ENCODE measurements at places on chromosomes 7 and 10.

DNA sequence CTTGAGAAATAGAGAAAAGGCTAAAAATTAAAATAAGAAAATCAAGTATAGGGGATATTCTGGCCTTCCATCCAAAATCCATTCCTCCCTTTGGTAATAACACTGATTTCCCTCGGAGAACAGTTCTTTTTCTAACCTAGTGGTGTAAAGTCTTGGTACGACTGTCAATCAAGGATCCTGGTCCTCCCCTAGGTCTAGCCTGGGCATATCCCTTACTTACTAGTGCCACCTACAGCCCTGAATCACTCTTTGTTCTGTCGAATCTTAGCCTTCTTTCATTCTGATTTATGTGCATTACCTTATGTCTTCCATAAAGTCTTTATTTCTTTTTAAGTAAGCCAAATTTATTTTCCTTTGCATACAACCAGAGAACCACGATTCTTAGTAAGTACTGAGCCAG lies 298.7 kb upstream of the LRRTM3 start:
- DNase-seq, result no peak

DNA sequence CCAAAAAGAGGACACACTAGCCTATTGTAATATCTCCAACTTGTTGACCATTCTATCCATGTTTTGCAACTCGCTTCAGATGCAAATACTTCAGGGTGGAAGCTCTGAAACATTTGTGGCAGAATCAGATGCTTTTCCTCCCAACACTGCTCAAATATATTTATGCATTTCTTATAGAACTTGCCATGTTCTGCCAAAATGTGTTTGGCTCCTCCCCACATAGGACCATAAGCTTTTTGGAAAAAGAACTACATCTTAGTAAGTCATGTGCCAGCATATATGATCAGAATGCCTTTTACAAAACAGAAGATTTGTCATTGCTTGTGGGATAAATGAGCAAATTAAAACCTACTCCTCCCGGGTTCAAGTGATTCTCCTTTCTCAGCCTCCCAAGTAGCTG lies 484.5 kb downstream of the TNS3 start:
- DNase-seq, result no peak

- DNase-seq, result no peak
These were observed 1249.6 kb downstream of the TYW1 start for GRCh38 chr7:68246189-68246633.

- no peak for DNase-seq
These were observed 4.6 kb downstream of the EMX2 start for GRCh38 chr10:117547016-117547715.

DNA sequence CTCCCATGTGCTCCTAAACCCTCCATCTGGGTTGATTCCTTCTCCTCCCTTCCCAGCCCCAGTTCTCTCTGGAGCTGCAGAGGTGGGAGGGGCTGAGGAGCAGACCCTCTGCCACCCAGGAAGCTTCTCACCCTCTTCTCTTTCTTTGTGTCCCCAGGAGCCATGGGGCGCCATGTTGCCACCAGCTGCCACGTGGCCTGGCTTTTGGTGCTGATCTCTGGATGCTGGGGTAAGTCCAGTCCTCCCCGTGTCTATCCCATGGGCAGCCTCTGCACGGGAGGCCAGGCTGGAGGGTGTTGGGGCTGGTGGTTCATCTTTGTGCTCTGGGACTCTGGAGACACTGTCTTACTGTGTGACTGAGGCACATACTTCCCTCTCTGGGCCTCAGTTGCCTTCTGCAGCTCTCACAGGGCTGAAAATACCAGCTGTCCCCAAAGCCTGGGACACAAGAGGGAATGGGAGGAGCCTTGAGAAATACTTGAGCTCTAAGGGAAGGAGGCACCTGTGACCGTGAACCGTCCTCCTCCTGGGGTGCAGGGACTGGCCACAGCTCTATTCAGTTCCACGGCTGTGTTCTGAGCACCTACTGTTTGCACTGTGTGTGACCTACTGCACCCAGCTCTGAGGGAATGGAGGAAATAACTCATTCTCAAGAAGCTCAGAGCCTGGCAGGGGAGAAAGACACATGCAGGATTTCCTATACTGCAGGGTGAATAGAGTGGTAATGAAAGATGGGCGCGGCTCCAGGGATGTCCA lies 43.1 kb downstream of the CDH23 start:
- DNase-seq, result no peak

- no peak for DNase-seq
These were observed 18.9 kb upstream of the SEPTIN7 start for GRCh38 chr7:35781767-35782515.

DNA sequence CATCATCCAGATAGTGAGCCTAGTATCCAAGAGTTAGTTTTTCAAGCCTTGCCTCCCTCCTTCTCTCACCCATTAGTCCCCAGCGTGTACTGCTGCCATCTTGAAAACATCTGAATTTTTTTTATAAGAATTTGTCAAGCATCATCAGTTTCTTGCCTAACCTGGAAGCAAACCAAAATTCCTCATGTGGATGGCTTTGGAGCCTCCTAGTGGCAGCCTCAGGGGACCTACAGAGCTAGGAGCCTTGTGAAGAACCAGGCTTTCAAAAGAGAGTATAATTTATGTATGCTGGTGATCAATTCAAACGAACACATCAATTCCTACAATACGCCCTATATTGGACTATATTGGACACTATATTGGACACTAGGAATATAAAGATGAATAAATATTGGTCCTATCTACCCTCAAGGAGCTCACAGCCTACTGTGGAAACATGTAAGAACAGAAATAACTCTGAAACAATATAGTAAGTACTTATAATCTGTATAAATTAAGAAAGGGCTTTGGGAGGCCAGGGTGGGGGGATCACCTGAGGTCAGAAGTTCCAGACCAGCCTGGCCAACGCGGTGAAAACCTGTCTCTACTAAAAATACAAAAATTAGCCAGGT lies 63.4 kb downstream of the HPSE2 start:
- DNase-seq, result peak; percentile 43

DNA sequence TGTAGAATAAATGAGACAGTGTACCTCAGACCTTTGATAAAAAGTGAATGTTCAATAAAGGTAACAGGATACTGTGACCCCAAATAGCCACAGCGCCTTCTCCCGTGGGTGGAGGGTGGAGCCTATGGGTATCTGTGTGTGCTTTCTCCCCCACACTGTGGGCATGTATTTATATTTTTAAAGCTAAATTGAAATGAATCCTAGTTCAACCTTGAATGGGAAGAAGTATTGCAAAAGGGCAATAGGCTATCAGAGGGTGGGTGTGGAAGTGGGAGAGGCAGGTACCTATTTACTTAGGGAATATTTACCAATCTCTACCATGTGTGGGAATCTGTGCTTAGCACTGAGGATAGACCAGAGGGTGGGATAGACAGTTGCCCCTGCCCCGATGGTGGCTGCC lies 68.9 kb downstream of the PFKFB3 start:
- no peak for DNase-seq

- no peak for DNase-seq
These were observed 507.2 kb upstream of the IGFBP3 start for GRCh38 chr7:46428295-46428694.

- DNase-seq, result no peak
These were observed 92.7 kb downstream of the SEMA3D start for GRCh38 chr7:85094046-85094725.

GRCh38 chr7:114086537-114086913 lies 167.7 kb upstream of the PPP1R3A start:
- peak; percentile 38 for DNase-seq

GRCh38 chr10:69100136-69100872 lies 12.4 kb downstream of the SRGN start:
- no peak for DNase-seq

- DNase-seq, result no peak
These were observed 55.7 kb upstream of the SRPK2 start for GRCh38 chr7:105444342-105444987.
